ENCODE measurements at places on chromosomes 12 and 14.

GRCh38 chr12:88553941-88554658 is 26.2 kb downstream of the KITLG start:
- DNase-seq, result no peak

- DNase-seq, result no peak
Observed at GRCh38 chr12:28479683-28480082, 289.4 kb downstream of the CCDC91 start.

- DNase-seq, result no peak
Observed at GRCh38 chr14:95356245-95356869, 36.6 kb upstream of the CLMN start.

DNA sequence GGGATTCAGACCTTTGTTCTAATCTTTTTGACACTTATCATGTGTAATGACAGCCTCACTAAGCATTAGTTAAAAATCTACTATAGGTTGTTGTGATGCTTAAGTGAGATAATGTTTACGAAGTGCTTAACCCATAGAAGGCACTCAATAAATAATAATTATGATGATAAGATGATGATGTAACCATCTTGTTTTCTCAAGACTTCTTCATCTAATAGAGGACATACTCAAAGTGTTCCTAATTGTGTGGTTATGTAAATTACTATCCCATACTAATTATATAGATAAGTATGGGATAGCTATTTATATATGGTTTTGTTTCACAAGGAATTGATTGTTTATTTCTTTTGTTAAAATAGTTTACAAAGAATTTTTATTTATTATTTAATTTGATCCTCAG is 76.9 kb downstream of the MIPOL1 start:
- no peak for DNase-seq

DNA sequence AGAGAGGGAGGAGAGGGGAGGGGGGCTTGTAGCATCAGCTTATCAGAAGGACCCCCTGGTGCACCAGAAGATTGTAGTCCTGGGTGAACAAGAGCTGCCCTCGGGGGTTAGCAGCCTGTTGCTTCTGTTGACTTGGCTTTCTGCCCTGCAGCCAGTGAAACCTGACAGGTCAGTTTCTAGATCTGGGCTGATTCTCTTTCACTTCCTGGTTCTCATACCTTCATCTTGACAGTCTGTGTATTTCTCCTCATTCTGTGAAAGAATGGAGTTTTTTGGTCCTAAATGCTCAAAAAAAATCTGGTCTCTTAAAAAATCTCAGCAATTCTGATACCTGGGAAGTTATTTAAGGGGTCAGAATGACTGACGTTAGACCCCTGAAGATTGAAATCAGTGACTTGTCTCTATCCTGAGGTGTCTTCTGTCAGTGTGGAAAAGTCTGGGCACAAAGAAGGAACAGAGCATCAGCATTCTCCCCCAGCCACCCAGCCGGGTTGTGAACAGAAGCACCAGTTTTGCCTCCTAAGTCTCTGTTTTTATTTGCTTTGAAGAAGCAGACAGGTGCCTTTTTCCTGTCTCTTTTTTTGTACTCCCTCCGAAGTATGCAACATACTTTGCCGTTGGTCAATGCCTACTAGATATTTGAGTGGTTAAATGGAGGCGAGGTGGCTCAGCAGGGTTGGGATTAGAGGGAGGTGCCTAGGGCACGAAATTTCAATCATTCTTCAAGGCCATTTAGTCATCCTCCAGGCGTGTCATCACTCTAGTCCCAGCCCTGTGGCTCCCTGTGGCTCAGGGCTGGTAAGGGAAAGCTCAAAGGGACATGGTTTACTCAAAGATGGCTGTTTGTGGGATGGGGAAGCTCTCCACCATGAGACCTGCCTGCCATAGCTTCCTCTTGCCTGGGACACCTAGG is 24.0 kb downstream of the TTC9 start:
- no peak for DNase-seq

DNA sequence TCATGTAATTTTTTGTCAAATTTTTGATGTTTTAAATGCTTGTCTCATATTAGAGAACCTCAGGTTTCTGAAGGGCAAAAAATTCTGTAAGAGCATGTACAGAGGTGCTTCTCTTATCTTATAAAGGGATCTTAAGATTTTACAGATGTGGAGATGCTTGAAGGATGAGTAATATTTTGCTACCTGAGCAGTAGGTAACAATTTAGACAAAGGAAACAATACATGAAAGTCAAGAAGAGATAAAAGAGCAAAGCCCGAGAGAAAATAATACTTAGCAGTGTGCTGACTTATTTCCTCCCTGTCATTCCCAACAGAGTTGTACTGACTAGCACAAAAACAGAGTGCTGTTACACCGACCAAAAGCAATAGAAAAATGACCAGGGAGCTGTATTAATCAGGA is 98.1 kb upstream of the PTPRR start:
- no peak for DNase-seq

DNA sequence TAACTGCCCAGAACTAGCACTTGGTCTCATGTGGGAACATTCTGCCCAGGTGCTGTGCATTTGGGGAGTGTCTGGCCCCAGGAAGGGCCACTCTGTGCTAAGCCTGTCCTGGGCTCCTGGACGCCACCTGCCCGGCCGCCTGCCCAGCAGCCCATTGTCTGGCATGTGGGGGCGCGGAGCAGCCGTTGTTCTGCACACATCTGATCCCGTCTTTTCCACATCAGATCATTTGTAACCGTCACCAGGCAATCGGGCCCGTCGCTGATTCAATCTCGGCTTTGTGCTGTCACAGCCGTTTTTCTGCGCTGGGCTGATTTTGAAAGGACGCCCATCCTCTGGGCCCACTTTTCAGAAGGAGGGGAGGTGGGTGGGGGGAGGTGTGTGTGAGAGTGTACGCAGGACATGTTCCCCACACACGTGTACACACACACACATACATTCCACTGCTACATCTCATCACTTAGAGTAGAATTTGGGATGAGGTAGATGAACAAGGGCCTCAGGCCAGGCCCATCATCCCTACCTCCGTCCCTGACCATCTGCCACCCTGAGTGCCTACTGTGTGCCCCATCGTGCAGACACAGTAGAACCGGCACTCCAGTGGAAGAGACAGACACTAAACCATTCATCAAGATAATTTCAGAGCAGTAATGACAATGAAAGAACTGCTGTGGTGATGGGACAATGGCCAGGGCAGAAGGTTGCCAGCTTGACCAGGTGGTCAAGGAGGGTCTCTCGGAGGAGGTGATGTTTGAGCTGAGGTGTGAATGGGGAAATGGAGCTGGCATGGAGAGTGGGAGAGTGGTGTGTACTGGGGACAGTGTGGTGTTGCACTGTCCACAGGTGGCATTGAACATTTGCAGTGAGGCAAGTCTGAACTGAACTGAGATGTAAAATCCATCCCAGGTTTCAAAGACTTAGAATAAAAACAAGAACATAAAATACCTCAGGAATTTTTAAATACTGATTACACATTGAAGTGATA is 19.0 kb downstream of the FAM222A start:
- no peak for DNase-seq

- DNase-seq, result no peak
Observed at GRCh38 chr12:69679119-69679518, 20.0 kb downstream of the BEST3 start.

Measured in stimulated activated CD4-positive, alpha-beta T cell treated with anti-CD3 and anti-CD28 coated beads, TNF-alpha, amount 100 ng/mL, for 1 hour (primary cell).